ENCODE measurements at places on chromosomes 5 and 9. TPM values are rescaled to one million over a fixed set of nuclear protein-coding genes. Genes with fewer than 3 reads are reported as not detected.

The WWC1 gene
- total RNA-seq: 0.51 TPM

The PCDHB3 gene
- 1.4 TPM for total RNA-seq

The FOXD4L3 gene
- total RNA-seq: not detected

The PPP1R26 gene
- 26.3 TPM for total RNA-seq

The FAM120A gene
- 116 TPM for total RNA-seq

The CER1 gene
- total RNA-seq: not detected

GRCh38 chr9:4926239-4926638 lies 58.8 kb upstream of the JAK2 start:
- no peak for DNase-seq

GRCh38 chr5:136446565-136446964 lies 81.2 kb upstream of the TRPC7 start:
- DNase-seq: no peak

DNA sequence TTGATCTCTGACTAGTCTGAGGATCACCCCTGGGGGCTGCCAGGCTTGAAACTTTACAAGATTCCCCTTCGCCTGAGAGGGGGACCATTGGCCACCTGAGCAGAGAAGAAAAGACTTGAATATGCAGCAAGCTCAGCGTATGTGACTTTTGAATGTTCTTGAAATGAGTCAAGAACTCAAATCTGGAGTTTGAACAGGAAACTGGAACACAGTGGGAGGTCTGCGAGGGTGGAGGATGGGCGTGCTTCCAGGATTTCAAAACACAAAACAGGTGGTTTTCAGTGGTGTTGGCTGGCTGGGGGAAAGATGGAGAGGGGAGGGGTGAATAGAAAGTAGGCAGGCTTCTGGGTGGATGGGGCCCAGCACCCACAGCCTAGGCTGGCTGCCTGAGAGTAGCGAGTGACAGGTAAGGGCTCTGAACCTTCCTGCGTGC lies 40.6 kb downstream of the TMEM174 start:
- no peak for DNase-seq

DNA sequence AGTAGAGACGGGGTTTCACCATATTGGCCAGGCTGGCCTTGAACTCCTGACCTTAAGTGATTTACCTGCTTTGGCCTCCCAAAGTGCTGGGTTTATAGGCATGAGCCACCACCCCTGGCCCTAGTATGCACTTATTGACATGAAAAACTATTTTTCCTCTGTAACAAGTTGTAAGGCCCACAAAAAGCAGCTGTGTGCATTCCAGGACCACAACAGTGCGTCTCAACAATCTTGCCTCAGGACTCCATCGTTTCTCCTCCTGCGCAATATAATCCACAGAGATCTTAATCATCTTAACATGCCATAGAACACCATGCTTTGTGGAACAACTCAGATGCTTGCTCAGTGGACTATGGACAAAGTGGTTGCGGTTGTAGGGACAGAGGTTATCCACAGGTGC lies 10.2 kb downstream of the OR2V1 start:
- DNase-seq: no peak

DNA sequence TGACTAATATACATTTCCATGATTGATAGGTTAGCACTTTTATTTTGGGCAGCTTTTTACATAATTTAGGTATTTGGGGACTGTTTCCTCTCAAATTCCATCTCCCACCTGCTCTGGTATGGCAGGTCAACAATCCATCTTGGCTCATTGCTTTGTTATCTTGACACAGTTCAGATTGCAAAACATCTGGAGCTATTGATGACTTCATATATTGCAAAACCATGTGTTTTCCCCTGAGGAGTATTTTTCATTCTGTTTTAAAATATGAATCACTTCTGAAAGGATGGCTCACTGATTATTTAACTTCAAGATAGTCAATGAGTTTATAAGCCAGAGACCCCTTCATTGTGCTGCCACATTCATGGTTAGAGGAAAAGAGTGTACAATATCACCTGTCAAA lies 1206.0 kb upstream of the C9orf72 start:
- DNase-seq: no peak

DNA sequence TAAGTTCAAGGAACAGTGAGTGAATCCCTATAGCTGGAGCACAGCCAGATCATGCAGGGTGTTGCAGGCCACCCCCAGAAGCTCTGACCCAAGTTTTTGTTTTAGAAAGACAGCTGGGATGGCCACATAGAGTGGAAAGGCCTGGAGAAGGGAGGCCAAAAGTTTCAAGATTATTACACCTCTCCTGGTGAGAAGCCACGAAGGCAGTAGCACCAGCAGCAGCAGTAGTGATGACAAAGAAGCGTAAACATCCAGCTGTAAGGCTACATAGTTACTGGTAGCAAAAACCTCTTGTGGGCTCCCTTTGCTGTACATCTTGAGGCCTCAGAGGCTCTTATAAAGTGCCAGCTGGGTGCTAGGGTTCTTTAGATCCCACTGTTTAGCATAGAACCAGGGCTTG lies 11.8 kb downstream of the ADAMTSL1 start:
- DNase-seq: no peak

- DNase-seq: no peak
Observed at GRCh38 chr5:143057580-143057999, 287.4 kb downstream of the ARHGAP26 start.

GRCh38 chr5:56251918-56252553 lies 18.9 kb upstream of the ANKRD55 start:
- no peak for DNase-seq

GRCh38 chr5:112535356-112535755 lies 116.3 kb upstream of the EPB41L4A start:
- no peak for DNase-seq

DNA sequence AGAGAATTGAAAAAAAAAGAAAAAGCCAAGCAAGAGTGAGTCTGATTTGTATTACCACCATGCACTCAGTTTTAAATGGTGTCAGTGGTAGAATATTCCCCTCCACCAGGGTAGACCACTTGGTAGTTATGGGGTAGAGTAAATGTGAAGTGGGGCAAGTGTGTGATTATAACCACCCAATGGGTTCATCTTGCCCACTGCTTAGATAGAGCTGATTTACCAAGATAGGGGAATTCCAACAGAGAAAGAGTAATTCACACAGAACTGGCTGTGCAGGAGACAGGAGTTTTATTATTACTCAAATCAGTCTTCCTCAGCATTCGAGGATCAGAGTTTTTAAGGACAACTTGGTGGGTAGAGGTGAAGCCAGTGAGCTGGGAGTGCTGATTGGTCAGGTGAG lies 113.3 kb upstream of the RAI14 start:
- no peak for DNase-seq

DNA sequence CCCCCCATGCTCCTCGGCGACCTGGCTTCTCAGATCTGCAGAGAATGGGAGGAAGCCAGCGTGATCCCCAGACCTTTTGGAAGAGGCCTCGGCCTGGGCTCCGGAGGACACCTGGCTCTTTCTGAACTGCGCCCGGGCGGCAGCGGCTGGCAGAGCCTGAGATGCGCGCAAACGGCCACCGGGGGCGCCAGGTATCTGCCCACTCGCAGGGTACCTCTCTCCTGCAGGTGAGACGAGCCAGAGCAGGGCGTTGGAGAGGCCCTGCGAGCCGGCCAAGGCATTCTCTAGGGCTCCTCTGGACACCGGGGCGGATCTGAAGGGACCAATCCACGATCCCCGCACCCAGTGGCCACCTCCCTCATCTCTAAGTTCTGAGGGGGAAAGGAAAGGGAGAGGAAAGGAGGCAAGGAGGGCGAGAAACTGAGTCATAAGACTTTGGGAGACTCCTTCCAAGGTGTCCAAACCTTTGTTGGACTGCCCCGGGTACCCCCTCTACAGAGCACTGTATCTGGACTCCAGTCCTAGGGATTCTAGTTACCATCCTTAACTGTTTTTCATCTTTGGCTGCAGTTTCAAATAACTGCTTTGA lies 55.0 kb upstream of the SLC46A2 start:
- no peak for DNase-seq

GRCh38 chr9:87991151-87991870 lies 17.0 kb upstream of the CDK20 start:
- no peak for DNase-seq

DNA sequence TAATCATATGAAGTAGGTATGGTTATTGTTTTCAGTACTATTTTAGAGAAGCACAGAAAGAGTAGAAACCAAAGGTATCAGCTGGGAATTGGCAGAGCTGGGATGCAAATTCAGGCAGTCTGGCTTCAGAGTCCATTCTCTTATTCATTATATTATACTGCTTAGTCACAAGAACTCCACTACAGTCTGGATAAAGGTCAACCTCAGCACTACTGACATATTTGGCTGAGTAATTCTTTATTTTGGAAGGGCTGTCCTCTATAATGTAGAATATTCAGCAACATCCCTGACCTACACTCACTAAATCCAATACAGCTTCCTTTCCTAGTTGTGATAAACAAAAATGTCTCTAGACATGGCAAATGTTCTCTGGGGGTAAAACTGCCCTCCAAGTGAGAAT lies 37.6 kb downstream of the PTGER4 start:
- DNase-seq: no peak

- DNase-seq: no peak
Observed at GRCh38 chr9:14221119-14221518, 92.8 kb downstream of the NFIB start.

- DNase-seq: no peak
Observed at GRCh38 chr5:134561871-134562296, 36.4 kb downstream of the JADE2 start.

Measured in cardiac septum (tissue), 1 donor.